Prostate gland (tissue), 2 donors: ENCODE measurements at places on chromosomes 5 and 9.

DNA sequence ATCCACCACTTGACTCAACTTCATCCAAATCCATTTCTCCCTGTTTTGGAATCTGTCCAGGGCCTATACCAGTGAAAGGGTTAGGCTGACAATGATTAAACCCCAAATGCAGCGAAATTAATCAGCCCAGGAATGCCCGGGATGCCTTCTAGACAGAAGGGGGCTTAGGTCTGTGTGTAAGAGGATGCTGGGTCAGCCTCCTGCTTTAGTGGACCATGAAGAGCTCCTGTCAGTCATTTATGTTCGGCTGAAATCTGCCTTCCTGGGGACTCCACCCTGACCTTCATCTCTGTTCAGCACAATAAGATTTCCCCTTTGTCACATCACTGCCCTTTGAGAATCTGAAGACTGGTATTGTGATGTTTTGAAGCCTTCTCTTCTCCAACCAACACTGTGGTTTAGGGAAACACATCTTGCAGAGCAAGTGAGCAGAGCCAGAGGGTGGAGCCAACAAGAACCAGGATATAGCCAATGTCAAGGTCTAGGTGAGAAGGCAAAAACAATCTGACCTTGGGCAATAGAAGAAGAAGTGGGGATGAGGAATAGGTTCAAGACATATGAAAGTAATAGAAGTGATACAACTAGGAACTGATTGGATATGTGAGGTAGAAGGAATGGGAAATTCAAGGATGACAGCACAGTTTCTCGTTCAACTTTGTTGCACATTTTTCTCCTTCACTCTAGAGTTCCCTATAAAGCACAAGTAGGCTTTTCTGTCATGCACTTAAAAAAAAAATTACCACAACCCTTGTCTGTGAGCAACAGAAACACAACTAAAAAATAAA, 234.4 kb downstream of the ARHGAP26 start:
- no peak for DNase-seq

DNA sequence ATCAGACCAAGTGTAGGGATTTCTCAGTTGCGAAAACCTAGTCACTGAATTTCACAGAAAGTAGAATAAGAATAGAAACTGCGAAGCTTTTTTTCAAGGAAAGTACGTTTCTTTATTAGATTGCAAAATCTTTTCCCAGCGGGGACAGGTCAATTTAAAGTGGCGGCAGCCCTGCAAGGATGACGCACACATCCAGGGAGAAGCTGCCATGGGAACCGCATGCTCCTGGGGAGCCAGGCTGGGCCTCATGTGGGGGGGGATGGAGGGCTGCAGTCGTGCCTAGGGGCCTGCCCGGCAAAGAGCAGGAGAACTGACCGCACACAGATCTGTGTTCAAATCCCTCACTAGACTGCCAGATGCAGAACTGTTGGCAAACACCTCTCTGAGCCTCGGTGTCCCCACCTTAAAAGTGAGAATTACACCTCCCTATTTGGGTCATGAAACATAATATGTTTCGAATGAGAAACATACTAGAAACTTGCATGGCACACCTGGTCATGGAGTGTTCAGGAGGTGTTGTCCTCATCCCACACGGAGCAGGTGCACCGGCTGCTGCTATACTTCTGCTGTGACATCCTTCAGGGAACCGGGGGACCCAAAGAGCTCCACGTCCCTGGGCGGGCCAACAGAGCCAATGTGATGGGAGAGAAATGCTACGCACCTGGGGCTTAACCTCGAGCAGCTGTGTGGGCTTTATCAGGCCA, 127.8 kb upstream of the PHYKPL start:
- no peak for DNase-seq

- no peak for DNase-seq
Measured at GRCh38 chr9:97243606-97244005, 63.9 kb upstream of the CCDC180 start.

- no peak for DNase-seq
Measured at GRCh38 chr5:10756549-10756948, 4.5 kb downstream of the DAP start.

DNA sequence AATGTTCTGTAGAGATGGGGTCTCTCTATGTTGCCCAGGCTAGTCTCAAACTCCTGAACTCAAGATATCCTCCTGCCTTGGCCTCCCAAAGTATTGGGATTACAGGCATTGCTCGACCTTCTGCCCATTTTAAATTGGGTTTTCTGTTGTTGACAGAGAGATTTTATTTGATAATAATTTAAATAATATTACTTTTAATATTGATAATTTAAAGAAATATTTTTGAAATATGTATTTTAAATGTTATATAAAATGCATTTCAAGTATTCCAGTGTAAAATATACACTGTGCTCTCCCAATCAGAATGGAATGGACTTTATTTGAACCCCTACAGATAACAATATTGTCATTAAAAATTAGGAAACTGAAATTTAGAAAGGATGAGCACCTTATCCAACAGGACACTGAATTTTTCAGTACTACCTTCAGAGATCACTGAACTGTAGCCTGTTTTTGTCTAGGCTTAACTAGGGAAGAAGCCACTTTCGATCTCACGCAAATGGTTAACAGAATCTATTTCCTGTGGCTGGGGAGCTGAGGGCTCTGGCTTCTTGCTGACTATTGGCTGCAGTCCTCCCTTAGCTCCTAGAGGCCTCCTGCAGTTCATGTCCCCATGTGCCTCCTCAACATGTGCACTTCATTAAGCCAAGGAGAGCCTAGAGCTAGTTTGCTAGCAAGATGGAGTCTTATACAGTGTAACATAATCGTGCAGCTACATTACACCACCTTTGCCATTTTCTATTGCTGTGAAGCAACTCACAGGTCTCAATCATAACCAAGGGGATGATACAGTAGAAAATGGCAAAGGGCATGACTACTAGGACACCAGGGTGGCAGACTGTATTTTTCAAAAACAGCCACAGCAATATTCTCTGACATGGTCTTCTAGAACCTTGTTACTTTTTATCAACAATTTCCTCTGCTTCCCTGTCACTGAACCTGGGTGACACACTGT, 150.0 kb downstream of the CDC42SE2 start:
- no peak for DNase-seq

DNA sequence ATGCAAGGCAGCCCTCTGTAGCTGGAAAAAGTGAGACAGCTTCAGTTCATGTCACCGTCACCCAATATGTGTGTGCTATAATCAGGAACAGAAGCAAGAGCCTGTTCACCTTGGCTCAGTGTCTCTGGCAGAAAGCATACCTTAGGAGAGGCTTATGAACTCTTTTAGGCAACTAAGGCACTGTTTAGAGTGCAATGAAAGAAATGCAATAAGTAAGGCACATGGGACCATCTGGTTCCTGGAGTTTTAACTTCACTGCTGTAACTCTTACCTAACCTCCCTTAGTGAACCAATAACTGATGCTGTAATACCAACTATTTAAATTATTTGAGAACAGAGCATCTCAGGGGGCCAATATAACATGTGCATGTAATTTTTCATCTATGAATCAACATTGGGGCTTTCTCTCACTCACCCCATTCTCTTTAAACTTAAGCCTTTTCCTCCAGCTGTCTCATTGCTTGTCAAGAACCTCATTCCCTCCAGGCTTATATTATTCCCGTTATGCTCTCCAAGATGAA, 32.4 kb downstream of the C9 start:
- DNase-seq = no peak

DNA sequence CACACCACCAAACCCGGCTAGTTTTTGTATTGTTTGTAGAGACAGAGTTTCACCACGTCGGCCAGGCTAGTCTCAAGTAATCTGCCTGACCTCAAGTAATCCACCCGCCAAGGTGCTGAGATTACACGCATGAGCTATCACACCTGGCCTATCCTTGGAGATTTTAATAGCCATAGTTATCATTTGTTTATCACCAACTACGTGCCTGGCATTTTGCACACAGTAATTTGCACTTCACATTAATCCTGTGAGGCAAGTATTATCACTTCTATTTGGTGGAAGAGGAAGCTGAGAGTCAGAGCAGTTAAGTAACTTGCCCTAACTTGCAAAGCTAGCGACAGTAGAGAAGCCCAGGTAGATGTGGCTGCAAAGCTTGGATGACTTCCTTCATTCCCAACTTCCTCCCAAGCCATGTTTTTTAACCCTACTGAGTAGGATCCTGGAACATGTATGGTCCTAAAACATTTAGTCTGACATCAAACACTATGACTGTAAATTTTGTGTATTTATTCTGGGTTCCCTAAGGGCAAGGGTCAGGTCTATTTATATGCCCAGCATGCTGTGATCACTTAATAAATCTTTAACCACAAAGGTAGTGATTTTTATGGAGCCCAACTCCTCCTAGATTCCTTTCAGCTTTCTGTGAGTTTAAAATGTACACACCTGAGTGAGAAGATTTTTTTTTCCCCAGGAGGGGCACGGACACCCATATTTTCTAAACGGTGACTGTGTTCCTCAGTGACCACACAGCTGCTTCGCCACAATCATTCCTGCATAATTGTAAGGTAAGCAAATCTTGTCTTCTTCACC, 100.2 kb upstream of the RAI14 start:
- no peak for DNase-seq

DNA sequence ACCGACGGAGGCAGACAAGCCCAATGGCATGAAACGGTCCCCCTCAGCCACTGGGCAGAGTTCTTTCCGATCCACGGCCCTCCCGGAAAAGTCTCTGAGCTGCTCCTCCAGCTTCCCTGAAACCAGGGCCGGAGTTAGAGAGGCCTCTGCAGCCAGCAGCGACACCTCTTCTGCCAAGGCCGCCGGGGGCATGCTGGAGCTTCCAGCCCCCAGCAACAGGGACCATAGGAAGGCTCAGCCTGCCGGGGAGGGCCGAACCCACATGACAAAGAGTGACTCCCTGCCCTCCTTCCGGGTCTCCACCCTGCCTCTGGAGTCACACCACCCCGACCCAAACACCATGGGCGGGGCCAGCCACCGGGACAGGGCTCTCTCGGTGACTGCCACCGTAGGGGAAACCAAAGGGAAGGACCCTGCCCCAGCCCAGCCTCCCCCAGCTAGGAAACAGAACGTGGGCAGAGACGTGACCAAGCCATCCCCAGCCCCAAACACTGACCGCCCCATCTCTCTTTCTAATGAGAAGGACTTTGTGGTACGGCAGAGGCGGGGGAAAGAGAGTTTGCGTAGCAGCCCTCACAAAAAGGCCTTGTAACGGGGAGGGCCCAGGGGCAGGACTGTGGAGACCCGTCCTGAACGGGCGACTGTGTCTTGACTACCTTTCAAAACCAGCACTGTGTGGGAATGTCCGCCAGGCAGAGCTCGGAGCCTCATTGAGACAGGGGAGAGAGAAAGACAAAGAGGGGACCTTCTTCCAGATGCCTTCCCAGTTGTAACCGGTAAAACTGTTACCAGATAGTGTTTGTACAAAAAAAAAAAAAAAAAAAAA, 29.9 kb downstream of the CD180 start:
- DNase-seq = no peak

- DNase-seq = no peak
Measured at GRCh38 chr9:133163504-133164172, at the start of gene GBGT1. Gene GBGT1, minus strand, starts transcription at chr9:133163914. Its CDS starts 1,502 bp downstream, at chr9:133162412.

DNA sequence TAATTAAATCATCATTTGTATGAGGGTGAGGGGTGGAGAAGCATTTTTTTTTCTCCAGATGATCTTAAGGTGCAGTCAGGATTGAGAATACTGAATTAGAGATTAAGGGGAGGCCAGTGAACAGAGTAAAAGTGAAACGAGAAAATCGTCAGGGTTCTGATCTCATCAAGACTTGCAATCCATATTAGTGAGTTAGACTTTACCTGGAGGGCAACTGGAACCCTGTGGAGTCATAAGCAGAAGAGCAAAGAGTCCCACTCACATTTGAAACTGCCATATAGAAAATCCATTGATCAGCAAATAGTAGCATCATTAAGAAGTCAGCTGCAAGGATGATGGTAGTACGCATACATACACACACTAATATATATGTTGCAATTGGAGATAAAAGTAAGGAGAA, 466.2 kb upstream of the PAPPA start:
- DNase-seq = no peak

DNA sequence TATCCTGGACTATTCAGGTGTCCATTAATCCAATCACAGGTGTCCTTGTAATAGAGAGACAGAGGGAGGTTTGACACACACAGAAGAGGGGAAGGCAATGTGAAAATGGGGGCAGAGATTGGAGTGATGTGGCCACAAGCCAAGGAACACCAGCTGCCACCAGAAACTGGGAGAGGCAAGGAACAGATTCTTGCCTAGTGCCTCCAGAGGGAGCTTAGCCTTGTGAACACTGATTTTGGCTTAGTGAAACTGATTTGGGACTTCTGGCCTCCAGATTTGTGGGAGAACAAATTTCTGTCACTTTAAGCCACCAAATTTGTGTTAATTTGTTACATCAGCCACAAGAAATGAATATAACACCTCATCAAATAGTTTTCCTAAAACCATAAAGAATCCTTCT, 416.2 kb downstream of the ENC1 start:
- DNase-seq = no peak

GRCh38 chr5:109837231-109837861, 147.6 kb downstream of the MAN2A1 start:
- DNase-seq = no peak

DNA sequence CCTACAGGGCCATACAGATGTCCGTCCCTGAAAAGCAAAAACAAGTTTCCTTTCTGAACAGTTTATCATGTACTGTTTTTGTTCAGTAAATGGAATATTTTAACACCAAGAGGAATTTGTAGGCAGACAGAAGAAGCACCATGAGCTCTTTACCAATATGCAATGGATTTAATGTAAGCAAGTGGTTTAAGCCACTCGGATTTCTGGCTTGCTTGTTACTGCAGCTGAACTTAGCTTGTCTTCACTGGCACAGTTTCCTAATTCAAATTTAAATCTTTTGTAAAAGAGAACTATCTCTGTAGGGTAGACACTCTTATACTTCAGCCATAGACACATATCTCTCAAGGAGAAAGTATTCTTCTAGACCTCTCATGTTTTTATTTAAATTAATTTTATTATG, 12.7 kb upstream of the EBF1 start:
- DNase-seq = no peak

GRCh38 chr9:113581865-113582697, 118.6 kb downstream of the RGS3 start:
- peak; percentile 48 for DNase-seq

- DNase-seq = no peak
Measured at GRCh38 chr5:59137846-59138245, 555.0 kb downstream of the RAB3C start.

GRCh38 chr5:36305571-36306326, 4.0 kb upstream of the RANBP3L start:
- peak; percentile 37 for DNase-seq

- no peak for DNase-seq
Measured at GRCh38 chr9:115694014-115694413, 459.6 kb upstream of the PAPPA start.

GRCh38 chr5:172509405-172509781, 55.1 kb upstream of the SH3PXD2B start:
- no peak for DNase-seq

DNA sequence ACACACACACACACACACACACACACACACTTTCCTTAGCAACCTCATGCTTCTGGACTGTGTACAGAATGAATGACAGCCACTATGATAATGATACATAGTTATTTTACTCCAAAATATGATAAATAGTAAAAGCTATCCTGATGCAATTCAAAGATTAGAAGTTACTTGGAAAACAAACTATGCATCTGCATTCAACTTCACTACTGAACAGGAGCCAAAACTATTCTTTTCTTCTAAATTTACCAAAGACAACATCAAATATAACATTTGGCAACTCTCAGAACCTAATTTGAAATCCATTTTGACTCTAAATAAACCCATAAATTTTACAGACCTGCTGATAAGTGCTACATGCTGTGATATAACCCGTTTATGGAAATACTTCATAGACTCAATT, 33.3 kb downstream of the GLIS3 start:
- DNase-seq = no peak

- DNase-seq = no peak
Measured at GRCh38 chr9:93115486-93116071, 18.5 kb downstream of the NINJ1 start.

- peak; percentile 71 for DNase-seq
Measured at GRCh38 chr9:136544548-136544963, 1.3 kb downstream of the NOTCH1 start.
